Esophagus squamous epithelium (tissue), 5 donors: ENCODE measurements at places on chromosomes 13 and 19.

DNA sequence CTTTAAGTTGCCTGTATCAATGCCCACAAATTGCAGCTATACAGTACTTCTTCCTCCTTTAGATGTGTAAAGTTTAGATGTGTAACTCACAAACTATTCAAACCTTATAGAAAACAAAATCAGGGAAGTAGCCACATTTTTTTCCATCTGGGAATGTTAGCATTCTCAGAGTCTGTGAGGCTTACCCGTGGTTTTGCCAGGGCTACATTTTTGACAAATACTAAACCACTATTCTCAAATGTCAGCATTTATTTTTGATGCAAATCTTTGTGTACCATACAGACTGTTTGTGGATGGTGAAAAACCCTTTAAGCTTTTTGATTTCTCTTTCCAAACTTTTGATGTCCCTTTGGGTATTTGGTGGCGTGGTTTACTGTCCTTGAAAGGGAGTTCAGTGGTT is 216.4 kb downstream of the POSTN start:
- DNase-seq, result no peak

- no peak for DNase-seq
Observed at GRCh38 chr13:32045982-32046785, 14.6 kb downstream of the FRY start.

- no peak for DNase-seq
Observed at GRCh38 chr13:75636436-75637180, 478 bp downstream of the LMO7 start.

GRCh38 chr13:91242652-91243051 is 104.8 kb upstream of the MIR17HG start:
- DNase-seq, result no peak

GRCh38 chr13:73107970-73108369 is 49.2 kb downstream of the KLF5 start:
- DNase-seq, result no peak

DNA sequence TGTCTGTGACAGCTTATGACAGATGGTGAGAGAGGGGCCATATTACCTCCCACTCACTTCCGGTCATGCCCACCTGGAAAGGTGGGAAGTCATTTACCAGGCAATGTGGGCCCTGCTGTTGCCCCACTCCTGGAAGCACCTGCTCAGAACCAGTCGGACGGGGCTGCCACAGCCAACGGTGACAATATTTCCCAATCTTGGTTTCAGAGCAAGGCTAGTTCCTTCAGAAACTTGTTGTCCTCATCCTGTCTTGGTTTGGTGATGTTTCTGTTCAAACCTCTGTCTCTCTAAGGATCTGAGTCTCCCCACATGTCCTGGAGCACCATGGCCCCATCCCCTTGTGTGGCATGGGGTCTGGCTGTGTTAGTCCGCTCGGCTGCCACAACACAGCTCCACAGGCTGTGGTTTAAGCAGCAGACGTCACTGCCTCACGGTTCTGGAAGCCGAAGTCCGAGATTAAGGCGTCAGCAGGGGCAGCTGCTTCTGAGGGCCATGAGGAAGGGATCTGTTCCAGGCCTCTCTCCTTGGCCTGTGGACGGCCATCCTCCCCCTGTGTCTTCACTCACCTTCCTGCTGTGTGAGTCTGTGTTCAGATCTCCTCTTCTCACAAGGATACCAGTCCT is 31.5 kb upstream of the SLC15A1 start:
- no peak for DNase-seq

DNA sequence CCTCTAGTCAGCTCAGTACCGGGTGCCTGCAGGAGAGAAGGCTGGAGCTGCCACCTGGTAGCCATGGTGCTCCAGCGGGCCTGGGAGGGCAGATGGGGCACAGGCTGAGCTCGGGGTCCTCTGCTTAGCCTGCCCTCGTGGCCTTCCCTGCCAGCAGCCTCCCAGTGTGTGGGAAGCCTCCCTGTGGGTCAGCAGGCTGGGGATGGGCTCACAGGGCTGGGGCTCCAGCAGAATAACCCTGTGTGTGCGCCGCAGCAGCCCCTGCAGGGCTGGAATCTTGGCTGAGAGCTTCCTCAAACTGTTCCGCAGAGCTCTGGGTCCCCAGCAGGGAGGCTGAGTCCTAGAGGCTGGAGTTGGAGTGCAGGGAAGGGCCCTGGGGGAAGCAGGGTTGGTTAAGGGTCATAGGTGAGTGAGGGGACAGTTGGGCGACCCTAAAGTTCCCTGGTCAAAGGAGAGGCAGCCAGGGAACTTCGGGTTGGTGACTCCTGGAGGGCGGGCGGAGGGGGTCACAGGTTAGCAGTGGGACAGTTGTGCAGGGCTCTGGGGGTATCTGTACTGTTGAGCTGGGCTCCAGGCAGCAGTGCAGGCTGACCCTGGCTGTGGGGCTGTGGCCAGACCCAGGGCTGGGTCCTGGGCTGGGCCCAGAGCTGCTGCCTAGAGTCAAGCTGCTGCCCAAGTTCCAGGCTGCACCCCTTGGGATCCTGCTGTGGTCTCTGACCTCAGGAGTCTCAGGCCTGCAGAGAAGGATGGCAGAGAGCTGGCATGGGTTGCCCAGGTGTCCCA is 14.0 kb downstream of the ARHGAP33 start:
- no peak for DNase-seq

DNA sequence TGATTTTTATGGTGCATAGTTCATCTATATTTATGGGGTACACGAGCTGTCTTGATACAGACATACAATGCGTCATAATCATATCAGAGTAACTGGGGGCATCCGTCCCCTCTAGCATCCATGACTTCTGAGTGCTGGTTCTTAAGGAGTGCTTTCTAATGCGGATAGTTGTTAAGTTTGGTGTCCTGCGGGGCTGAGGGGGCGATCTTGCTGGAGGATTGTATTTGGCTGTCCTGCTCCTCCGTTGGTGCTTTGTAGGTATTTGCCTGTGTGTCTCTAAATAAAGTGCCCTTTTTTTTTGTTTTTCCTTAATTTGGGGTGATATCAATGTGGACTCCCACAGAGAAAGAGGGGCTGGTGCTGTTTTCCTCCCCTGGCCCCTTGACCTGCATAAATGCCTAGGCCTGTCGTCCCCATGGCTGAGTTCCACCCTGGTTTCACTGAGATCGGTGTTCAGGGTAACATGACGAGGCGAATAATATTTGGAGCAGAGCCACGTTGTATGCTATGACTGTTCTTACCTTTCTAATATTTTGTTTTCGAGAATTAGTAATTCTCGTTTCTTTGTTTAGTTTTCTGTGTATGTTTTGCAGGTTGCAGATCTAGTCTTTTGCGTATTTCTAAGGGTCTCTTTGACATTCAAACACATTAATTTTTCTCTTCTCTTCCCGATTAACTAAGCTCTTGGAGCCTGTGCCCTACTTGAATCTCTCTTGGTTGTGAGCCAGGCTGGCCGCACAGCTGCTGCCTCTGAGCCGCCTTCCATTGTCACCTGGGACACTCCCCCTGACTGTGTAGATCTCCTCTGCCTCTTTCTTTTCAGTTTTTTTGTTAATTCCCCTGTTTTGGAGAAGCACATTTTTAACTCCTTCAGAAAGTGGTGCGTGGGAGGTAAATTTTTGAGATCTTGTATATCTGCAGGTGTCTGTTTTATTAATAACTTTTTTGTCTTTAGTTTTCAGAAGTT is 100.3 kb downstream of the ARHGEF7 start:
- no peak for DNase-seq

GRCh38 chr19:8610041-8610935 is at the start of gene ADAMTS10:
TSS of gene ADAMTS10 (minus strand) at chr19:8610715. CDS start at chr19:8605710, 5,005 bp downstream.
- no peak for DNase-seq

DNA sequence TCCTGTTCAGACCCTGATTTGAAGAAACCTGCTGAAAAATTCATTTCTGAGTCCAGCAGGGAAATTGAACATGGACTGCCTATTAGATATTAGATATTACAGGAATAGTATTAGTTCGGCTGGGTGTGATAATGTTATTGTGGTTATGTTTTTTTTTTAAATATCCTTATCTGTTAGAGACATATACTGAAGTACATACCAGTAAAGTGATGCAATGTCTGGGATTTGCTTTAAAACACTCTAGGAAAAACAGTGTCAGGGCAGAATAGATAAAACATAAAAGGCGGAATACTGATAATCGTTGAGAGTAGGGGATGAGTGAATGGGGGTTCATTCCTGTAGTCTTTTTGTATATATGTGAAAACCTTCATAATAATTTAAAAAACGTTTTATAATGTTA is 28.7 kb upstream of the AMER2 start:
- no peak for DNase-seq

GRCh38 chr13:57375876-57376275 is 208.9 kb downstream of the PRR20E start:
- DNase-seq, result no peak

DNA sequence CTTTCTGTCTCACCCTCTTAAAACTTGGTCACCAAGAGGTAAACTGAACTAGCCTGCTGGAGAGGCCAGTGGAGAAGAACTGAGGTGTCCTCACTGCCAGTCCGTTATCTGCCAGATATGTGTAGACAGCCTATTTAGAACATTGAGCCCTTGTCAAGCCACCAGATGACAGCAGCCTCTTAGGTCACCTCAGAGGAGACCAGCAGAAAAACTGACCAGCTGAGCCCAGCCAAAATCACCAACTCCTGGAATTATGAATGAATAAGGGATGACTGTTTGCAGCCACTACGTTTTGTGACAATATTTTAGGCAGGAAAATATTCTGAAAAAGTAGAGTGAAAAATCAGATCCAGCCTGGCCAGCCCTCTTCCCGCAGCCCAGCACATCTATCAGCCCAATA is 513.9 kb downstream of the DCT start:
- no peak for DNase-seq

DNA sequence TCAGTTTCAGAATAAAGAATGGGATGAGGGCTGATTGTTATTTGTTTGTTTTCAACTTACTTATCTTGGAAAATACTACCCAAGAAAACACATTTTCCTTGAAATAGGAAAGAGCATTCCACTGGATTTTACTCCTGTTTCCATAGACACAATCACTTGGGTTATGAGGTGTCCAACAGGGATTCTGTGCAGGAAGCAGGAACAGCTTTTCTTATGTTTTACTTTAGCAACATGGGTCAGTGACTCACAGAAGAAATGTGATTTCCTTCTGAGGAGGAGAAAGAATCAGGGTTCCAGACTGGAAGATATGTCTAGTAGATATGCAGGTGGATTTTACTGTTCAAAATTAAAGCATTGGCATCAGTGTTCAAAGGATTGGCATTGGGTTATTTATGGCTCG is 180.8 kb upstream of the GPC6 start:
- DNase-seq, result no peak

DNA sequence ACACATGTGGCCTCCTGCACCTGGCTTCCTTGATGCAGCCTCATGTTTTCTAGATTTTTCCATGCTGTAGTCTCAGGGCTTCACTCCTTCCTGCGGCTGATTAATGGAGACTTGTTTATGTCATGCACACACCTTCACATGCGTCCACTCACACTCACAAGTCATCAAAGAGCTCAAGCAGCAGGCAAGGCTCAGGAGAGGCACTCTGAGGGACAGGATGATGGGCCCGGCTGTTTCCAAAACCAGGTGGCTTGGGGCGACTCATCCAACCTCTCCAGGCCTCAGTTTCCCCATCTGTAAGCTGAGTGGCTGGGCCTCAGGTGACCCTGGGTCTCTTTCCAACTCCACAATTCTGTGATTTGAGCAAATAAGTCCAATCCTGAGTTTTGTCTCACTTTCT is 36.9 kb downstream of the RASA3 start:
- no peak for DNase-seq

- no peak for DNase-seq
Observed at GRCh38 chr13:50843257-50844083, at the start of gene DLEU7. TSS of gene DLEU7 (minus strand) at chr13:50843692. CDS start at chr13:50843646, 46 bp downstream.

DNA sequence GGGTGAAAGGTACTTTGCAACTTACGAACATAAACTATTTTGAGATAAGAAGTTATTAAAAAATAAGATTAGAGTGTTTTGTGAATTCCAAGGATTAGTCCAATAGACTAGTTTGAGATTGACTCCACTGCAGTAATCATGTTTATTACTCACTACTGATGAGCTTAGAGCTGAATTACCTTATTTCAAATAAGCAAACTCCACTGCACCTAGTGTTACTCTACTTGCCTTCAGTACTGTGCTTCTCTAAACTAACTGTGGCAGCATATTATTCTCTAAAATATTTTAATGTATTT is 111.7 kb downstream of the MIPEP start:
- no peak for DNase-seq

GRCh38 chr19:29311191-29311790 is 98.3 kb upstream of the UQCRFS1 start:
- no peak for DNase-seq

DNA sequence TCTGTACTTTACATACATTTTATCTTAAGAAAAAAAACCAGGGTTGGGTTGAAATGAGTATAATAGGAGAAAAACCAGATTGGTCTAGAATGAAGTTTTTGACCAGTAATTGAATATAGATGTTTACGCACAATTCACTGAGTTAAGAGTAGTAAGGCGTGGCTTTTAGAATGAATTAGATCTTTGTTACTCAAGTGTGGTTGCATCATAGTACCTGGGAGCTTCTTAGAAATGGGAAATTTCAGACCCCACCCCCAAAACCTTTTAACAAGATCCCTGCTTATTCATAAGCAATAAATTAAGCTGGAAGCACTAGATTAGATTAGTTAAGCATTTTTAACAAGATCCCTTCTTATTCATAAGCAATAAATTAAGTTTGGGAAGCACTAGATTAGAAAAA is 28.7 kb upstream of the LMO7 start:
- DNase-seq, result no peak

- no peak for DNase-seq
Observed at GRCh38 chr19:41445575-41445974, 2.6 kb downstream of the ERICH4 start.

GRCh38 chr13:51797664-51798488 is 6.1 kb downstream of the DHRS12 start:
- no peak for DNase-seq

DNA sequence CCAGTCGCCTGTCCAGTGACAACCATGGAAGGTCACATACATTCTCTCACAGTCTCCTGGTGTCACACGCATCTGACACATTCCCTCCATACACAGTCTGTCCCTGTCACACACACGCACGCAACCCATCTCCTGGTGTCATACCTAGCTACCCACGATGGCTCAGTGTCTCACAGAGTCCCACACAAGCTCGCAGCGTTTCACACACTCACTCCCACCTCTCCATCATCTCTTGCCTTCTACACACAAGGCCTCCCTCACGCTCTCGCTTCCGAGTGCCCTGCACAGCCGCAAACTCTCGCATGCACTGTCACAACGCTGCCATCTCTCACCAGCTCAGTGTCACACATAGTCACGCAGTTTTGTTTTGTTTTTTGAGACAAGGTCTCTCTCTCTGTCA is 1.2 kb upstream of the GNG8 start:
- no peak for DNase-seq

DNA sequence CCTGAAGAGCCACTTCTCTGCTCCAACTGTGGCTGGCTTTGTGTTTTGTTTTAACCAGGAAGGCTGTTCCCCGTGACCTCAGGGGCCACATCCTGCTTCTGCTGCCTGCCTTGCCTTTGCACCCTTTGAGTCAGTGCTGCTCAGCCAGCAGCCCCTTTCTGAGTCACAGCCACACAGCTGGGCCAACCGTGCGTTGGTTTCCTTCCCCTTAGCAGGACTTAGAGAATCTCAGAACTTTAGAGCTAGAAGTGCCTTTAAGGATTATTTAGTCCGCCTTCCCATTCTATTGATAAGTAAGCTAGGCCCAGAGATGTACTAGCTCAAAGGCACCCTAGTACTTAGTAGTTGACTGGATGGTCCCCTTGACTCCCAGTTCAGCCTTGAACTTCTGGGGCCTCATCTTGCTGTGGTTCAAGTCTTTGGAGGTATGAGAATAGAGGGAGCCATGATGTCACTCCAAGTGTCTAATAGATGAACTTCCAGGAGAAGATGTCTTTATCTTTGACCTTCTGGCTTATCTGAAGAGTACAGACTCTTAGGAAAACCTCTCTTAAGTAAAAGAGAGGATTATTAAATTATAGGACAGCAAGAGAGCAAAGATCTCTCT is 8.0 kb downstream of the RGCC start:
- peak; percentile 24 for DNase-seq

- no peak for DNase-seq
Observed at GRCh38 chr19:35154525-35155406, at the start of gene FXYD5. TSS of gene FXYD5 (plus strand) at chr19:35154735. CDS start at chr19:35155551, 816 bp downstream.
